ENCODE measurements at places on chromosomes 6 and 20.

- DNase-seq, result no peak
Measured at GRCh38 chr6:9708600-9708999, 706.3 kb downstream of the TFAP2A start.

DNA sequence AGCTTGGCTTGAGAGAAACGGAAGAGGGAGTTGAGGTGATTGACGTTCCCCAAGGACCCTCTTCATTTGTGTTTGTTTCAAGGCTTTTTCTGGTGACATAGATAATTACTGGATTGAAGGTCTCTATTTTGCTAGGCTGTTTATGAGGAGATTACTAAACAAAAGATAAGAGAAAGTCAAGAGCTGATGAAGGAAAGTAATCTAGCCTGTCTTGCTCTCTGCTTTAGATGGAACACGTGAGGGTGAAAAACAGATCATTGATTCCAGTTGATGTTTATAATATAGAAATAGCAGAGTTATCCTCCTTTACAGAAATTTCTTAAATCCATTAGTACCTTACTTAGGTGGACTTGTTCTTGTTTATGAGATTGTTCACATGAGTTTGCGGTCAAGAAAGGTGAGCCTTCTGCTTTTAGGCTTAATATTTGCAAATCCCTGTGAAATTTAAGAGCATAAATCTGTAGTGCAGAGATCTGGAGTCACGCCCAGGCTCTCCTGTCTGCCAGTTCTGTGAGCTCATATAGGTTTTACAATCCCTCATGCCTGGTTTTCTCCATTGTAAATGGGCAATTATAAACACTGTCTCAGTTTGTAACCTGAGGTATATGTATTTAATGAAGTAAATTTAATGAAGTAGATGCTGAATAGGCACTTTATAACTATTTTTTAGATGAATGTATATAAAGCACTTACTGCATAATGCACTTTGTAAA, 272.8 kb downstream of the NKAIN2 start:
- DNase-seq, result no peak

- DNase-seq, result no peak
Measured at GRCh38 chr6:158706369-158706982, 56.6 kb downstream of the SYTL3 start.

DNA sequence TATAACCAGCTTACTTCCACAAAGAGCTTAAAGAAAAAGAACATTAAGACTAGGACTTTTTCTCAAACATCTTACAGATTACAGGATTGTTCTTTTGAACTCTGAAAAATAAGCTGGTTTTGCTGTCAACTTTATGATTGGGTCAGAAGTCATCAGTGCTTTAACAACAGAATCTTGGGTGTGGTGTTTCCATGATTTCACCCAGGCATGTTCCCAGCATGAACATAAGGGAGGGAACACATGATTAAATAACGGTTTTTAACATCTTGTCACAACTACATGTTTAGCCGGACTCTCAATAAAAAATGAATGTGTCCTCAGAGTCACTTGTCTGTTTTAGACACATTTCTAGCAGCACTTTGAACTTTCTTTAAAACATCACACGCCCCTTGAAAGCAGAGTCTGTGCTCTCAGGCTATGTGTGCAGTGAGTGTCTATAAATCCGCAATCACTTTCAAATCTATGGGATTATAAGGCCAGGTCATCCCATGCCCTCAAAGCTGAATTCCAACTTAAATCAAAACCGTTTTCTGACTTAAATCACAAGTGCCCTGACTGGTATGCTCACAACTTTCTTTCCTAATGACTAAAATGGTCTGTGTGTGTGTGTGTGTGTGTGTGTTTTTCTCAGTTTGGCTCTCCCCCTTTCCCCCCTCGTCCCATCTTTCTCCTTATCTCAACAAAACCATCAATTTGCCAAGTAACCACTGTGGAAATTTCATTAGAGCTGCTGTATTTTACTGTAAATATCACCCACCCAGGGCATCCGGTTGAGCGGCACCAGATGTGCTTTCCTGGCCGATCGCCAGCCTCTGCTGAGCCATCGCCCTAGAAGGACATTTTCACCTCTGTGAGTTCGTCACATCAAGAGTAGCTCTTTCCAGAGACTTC, 216.8 kb upstream of the DTNBP1 start:
- DNase-seq, result no peak

DNA sequence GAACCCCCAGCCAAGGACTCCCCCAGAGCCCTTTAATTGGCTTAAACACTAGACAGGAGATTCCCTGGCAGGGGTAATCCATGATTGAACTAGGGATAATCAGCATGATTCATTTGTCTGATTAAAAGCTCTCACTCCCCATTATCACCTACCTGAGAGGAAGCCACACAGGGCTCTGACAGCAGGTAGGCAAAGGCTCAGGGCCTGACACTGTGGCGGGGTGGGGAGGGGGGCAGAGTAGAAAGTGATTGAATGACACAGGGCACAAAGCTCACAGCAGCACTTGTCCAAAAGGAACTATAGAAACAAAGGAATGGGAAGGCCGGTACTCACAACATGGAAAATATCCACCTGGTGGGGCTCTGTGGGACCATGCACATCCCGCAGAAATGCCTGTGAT, 231.6 kb downstream of the MAFB start:
- DNase-seq, result no peak

GRCh38 chr6:21265730-21266044, 327.9 kb upstream of the SOX4 start:
- DNase-seq, result no peak

DNA sequence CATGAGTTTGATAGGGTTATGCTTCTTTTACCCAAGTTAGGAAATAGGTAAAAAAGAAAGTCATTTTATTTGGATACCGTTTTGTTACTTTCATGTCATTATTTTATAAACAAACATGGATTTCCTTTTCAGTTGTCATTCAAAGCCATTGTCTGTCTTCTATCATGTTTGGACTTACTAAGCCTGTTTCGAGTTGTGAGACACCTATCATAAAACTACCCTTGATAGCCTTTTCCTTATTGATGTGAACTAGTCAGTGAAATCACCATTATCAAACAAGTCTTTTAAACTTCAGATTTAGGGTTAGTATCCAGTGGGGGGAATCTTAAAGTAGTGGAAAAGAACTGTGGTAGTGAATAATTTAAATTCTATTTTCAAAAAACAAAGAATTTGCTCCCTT, 85.0 kb upstream of the KIF25 start:
- no peak for DNase-seq

- no peak for DNase-seq
Measured at GRCh38 chr20:36399147-36399968, 93.2 kb downstream of the DLGAP4 start.

- DNase-seq, result peak; percentile 31
Measured at GRCh38 chr20:23103284-23104018, 17.3 kb upstream of the CD93 start.

DNA sequence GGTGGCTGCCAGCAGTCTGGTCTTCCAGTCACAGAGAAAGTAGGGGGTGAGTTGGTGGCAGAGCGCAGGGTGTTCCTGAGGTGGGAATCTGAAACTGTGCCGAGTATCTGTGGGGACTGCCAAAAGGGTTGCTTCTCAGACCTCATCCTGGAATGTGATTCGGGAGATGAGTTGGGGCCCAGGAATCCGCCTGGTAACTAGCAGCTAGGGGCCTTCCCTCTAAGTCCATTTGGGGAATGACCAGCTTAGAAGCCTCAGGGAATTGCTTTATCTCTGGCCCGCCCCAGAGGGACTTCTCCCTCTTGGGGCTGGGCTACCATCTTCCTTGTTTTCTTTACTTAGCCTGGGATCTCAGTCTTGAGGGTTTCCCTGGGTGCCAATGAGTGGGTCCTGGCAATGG, 49.6 kb downstream of the MOCS1 start:
- DNase-seq, result no peak

DNA sequence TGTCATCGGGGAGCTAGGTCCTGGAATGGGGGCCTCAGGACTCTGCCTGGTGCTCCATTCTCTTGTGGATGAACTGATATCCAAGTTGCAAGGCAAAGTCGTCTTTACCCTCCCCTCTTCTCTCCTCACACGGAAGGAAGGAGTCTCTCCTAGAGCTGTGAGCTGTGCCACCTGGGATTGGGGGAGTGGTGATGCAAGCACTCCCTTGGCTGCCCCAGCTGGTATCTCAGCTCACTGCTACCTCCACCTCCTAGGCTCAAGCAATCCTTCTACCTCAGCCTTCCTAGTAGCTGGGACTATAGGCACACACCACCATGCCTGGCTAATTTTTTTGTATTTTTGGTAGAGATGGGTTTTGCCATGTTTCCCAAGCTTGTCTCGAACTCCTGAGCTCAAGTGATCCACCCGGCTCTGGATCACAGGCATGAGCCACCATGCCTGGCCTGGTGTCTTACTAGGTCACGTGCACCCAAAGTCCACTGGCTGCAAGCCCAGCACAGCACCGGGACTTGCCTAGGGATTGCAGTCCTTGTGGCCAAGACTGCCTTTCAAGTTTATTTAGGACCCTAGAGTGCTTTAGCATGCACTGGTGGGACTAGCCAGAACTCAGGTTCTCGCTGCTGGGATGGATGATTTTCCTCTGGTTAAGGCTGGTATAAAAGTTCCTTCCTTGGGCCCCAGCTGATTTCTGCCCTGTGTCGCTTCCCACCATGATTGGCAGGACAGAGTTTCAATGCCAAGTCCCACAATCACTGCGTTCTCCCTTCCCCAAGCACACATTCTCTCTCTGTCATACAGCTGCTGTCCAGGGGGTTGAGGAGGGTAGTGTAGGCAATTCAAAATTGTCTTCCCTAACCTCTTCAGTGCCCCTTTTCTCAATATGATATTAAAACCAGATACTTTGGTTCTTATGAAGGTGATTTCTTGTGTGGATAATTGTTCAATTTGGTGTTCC, 33.5 kb downstream of the SMAP1 start:
- DNase-seq, result no peak

DNA sequence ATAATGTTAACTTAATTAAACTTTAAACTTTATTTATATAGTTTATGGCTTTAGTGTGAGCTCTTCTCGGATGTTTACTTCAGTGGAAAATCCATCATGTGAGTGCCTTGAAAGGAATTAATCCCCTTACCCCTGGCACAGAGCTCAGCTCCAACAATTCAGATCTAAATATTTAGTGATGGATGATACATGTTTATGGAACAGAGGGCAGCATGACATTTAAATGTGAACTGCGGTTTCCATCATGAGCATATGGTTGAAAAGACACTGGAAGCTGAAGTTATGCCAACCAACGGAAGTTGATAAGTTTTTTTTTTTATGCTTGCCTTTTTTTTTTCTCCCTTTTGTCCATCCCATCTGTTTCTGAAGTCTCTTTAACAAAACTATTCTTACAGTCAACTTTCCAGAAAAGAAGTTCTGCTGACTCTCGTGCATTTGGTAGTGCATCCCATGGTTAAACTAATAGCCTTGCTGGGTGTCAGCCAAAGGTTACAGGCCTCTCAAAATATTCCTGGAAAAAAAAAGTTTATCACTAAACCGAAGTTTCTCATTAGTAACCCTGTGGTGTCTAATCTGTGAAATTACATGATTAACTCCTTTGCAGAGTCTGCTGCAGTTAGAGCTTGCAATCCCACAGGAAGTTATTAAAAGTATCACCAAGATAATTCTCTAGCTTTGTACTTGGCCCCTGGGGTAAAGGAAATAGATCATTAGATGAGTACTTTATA, 243.9 kb upstream of the TCF21 start:
- DNase-seq, result peak; percentile 58

- no peak for DNase-seq
Measured at GRCh38 chr6:108746836-108747575, 101.2 kb upstream of the ARMC2 start.

GRCh38 chr6:113731541-113731940, 125.6 kb upstream of the MARCKS start:
- DNase-seq, result no peak

DNA sequence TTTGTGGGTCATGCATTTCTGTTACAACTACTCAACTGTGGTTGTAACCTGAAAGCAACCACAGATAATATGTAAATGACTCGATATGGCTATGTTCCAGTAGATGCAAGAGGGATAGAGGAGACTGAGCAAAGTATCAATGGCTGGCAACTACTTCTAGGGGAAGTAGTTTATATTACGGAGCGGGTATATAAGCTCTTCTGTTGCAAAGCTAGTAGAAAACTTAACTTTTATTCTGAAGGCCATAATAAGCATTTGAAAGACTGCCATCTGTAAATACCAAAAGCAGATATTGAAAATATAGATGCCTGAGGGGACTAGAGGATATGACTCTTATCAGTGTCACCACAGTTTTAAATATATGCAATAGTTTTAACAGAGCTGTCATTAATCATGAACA, 655.3 kb downstream of the PHF3 start:
- DNase-seq, result no peak

DNA sequence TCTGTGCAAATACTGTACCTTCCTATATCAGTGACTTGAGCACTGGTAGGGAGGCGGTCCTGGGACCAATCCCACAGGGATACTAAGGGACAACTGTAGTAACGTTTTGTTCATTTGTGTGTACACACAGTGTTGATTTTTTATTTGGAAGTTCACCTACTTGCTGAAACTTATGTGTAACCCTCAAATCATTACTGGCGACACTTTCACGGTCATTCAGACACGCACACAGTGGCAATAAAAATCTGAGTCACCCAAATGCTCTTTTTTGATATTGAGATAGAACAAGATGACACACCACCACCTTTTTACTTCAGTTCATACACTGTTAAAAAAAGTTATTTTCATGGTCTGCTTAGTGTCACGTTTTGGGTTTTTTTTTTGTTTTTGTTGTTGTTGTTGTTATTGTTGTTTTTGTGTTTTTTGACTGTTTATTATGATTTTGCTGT, 79.8 kb downstream of the QKI start:
- DNase-seq, result no peak

DNA sequence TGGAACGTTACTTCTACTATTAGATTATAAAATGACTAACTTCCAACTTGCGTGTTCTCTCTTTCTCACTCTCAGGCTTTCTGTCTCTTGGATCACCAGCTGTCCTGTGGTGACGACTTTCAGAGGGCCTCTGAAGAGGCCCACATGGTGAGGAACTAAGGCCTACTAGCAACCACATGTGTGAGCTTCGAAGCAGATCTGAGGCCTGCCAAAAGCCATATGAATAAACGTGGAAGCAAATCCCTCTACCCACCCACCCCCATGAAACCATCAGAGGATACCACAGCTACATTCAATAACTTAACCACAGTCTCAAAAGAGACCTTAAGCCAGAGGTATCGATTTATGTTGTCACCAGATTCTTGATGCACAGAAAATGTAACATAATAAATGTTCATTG, 13.5 kb upstream of the BMP5 start:
- DNase-seq, result no peak

- no peak for DNase-seq
Measured at GRCh38 chr20:50092436-50092835, 20.5 kb downstream of the UBE2V1 start.

- DNase-seq, result no peak
Measured at GRCh38 chr6:8064638-8065518, 689 bp upstream of the BLOC1S5 start.

- no peak for DNase-seq
Measured at GRCh38 chr6:37673436-37673835, 24.2 kb downstream of the MDGA1 start.

DNA sequence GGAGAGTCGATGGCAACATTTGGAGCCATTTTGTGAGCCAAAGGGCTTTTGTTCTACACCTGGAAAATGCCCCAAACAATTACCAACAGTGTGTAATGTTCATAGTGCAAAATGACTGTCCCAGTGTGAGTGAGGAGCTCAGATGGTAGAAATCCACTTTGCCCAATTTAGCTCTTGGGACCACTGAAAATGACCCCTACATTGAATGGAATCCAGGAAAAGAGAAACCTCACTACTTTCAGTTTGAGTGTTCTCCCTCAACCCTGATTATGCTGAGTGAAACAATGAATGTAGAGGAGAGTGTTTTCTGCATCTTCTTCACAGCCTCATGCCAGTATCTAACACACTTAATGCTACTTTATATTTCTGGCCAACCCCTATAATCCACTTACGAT, 84.9 kb upstream of the NRN1 start:
- no peak for DNase-seq
